ENCODE measurements at places on chromosomes 12 and 14. TPM values are rescaled to one million over a fixed set of nuclear protein-coding genes. Genes with fewer than 3 reads are reported as not detected.

DNA sequence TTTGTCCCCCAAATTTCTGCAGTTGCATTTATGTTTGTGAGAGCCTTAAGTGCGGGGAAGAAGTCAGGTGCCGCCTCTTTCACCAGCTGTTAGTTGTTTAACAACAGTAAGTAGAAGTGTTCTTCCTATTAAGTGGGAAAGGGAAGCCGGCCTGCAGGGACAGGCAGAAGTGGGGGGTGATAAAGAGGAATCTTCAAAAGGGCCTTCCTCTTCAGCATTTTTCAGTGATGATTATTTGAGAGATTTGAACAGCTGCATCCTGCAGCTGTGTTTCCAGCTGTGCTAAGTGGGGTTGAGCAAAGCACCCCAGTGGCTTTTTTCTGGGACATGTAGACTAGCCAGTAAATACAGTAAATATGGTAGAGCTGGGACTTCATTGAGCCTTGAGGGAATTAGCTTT lies 32.1 kb upstream of the SLC38A1 start:
- peaks cover 8% of the 10 kb centered on the region for H3K4me1 ChIP-seq
- no peak overlapping the region for H3K27ac ChIP-seq
- DNase-seq, result no peak
- H3K27me3 ChIP-seq, result no peaks in the 10 kb centered on the region
- no peaks in the 10 kb centered on the region for H3K36me3 ChIP-seq

GRCh38 chr12:125688223-125688622 lies 623.0 kb downstream of the AACS start:
- H3K27me3 ChIP-seq, result peaks cover 8% of the 10 kb centered on the region
- H3K36me3 ChIP-seq, result no peaks in the 10 kb centered on the region
- no peak for DNase-seq

DNA sequence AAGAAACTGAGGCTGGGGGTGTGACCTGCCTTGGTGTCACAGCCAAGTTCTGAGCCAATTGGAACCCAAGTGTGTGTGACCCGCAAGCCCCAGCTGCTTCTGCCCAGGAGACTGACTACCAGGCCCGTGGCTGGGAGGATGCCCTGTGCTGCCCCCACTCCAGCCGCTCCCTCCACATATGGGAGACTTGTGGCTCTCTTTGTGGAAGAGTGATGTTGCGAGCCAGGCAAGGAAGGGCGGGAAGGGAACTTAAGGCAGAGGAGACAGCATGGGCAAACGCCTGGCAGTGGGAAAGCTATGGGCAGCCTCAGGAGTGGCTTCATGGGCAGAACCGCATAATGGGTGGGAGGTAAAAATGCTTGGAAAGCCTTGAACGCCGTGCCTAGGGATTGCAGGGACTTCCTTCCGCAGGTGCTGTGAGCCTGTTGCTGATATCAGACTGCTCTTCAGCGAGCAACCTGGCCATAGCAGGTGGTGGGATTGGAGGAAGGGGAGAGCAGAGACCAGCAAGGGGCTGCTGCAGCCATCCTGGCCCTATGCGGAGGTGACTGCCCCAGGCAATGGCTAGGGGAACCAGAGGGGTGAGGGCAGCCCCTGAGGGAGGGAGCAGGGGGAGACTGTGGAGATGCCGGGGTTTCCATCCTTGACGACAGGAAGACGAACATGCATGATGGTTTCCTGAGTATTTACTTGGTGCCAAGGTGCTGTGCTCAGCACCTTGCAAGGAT lies 115.7 kb downstream of the LGMN start:
- no peaks in the 10 kb centered on the region for H3K27me3 ChIP-seq
- no peak overlapping the region for H3K4me3 ChIP-seq
- H3K36me3 ChIP-seq, result peaks cover 4% of the 10 kb centered on the region
- H3K27ac ChIP-seq, result no peak overlapping the region

DNA sequence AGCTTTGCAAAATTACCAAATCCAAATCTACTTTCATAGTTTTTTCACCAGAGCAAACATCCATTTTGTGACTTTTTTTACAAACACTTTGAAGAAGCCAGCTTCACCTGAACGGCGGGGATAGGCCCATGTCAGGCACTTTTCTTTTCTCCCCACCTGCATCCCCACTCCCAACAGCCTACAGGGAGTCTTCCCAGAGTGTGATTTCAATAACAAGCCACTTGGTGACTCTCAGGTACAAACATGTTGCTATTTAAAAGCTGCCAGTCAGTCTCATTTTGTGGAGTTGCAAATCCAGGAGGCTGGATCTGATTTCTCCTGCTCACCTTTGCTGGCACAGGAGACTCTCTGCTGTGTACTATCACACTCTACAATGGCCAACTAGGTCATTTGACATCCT lies 285.5 kb downstream of the KCNH5 start:
- H3K27ac ChIP-seq, result no peak overlapping the region
- H3K4me3 ChIP-seq, result no peak overlapping the region
- no peak for DNase-seq
- peaks cover 1% of the 10 kb centered on the region for H3K36me3 ChIP-seq
- peaks cover 2% of the 10 kb centered on the region for H3K27me3 ChIP-seq

RHEBL1 gene
- 15.2 TPM for total RNA-seq

DNA sequence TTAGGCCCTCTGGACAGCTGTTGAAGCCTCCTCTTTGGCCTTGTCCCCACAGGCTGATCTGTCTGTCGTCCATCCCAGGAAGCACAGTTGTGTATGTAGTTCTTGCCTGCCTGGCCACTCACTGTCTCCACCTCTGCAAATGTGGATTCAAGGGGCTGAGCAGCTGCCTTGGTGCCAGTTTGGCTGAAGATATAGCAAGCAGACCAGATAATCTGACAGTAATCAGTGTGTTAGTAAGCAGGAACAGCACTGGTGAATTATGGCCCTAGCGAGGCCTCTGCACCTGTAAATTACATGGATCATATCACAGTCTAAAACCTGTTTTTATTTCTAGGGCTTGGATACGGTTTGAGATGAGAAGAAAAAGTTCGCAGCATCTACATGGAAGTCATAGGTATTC lies 282.5 kb upstream of the NOS1 start:
- H3K27me3 ChIP-seq, result peaks cover 5% of the 10 kb centered on the region
- no peak for DNase-seq
- no peaks in the 10 kb centered on the region for H3K4me1 ChIP-seq
- no peak overlapping the region for H3K27ac ChIP-seq
- no peak overlapping the region for H3K4me3 ChIP-seq

DNA sequence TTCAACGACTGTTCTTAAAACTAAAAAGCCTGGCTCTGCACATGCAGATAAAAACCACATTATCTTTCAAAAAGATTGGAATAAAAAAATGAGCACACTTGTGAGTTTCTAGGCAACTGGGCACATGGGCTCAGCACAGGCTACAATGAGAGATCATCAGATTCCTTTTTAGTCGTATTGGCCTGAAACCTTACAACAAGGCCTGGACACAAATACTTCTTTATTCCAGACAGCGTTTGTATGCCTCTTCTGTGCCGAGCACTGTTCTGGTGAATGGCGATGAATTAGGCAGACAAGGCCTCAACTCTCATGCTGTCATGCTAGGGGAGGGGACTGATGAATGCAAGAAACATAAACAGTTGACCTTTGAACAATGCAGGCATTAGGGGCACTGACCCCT lies 463.0 kb downstream of the AACS start:
- no peak overlapping the region for H3K27ac ChIP-seq
- no peak overlapping the region for H3K4me3 ChIP-seq
- no peaks in the 10 kb centered on the region for H3K4me1 ChIP-seq

GPR137C gene
- total RNA-seq, result not detected

DNA sequence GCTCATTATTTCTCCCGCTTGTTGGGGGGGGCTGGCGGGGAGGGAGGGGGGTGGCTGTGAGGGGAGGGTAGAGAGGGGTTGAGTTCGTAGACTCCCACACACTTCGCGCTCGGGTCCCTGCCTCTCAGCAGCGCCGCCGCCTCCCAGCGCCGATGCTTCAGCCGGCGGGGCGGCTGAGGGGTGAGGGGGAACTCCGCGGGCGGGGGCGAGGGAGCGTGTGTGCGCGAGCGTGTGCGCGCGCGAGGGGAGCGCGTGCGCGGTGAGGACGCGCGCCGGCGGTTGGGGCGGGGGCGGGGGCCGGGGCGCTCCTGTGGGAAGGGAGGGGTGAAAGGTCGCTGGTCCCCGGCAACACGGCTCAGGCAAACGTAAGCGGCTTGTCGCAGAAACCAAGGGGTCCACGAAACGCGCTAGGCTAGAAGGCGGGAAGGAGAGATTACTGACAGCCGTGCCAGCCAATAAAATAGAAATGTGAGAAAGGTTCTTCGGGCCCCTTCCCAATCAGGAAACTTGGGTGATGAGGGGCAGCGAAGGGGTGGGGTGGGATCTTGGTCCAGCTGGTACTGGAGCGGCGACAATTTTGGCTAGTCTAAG lies 343 bp upstream of the NOVA1 start:
- no peak for DNase-seq
- peaks cover 3% of the 10 kb centered on the region for H3K36me3 ChIP-seq
- H3K27ac ChIP-seq, result no peak overlapping the region
- H3K27me3 ChIP-seq, result peaks cover 37% of the 10 kb centered on the region
- H3K4me3 ChIP-seq, result no peak overlapping the region

DNA sequence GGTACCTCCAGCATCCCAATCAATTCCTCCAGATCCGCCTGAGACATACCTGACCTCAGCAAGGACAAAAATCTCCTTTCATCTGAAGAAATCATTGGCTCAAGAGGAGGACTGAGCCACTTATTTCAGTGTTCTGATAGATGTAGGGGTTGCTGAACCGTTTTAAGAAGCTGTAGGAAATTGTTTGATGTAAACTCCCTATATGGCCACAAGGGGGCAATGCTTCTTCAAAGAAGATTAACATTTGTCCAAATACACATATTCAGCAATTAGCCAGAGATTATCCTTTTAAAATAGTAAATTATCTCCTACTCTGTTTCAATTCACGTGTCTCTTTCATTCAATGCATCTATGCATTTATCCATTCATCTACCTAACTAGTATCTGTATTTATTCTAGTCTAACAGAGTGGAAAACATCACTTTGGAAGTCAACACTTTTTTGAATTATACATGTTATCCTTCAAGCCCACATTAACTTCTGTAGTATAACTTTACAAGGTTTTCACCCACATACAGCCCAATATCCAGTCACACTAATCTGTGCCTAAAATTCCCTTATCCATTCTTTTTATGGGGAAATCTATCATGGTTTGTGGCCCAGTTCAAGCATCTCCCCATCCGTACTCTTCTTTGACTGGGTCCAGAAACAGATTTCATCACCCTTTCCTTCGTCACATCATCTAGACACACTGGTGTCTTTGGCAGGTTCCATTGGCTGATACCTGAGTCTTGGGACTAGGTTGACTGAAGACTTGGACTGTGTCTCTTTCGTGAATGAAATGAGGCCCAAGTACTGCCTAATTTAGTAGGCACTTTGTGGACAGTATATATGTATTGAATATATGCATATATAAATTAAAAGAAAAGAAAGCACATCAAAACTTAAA lies 411.0 kb upstream of the OR4E1 start:
- H3K27me3 ChIP-seq, result no peaks in the 10 kb centered on the region
- peak; percentile 31 for DNase-seq
- peaks cover 25% of the 10 kb centered on the region for H3K4me1 ChIP-seq

DNA sequence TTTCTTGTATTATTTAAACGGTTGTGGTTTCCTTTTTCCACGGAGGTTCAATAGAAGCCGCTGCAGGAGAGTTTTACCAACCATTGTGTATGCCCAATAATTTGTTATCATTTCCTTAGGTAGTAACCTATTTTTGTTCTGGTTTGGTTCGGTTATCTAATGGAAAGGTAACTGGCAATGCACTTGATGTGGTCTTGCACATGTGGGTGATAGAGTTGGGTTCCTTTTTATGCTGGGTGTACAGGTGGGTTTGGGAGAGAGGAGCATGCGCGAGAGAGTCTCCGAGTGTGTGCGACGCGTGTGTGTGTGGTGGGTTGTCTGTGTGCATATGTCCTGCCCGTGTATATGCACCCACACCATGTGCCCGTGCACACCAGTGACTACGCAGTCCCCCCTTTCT lies 102.7 kb upstream of the FKBP4 start:
- H3K27ac ChIP-seq, result peak overlapping the region; percentile 79
- H3K36me3 ChIP-seq, result no peaks in the 10 kb centered on the region
- H3K4me1 ChIP-seq, result peaks cover 25% of the 10 kb centered on the region
- H3K27me3 ChIP-seq, result peaks cover 6% of the 10 kb centered on the region
- peak overlapping the region; percentile 79 for H3K4me3 ChIP-seq

DNA sequence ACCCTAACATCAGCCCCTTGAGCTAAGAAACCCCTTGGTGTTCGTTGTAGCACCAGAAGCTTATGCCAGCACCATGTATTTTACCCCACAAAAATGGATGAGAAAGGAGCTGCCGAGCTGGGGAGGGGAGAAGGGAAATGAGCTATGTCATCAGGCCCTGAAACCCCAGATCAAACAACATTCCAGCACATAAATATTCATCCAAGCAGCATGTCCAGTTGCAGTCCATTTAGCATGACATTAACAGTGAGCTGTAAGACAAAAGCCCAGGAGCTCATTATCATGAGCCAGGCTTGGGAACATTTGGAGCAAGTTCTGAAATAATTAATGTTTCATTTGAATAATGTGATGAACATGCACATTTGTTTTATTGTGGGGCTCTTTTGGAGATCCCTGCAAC lies 630.1 kb upstream of the TMEM132C start:
- no peak overlapping the region for H3K27ac ChIP-seq
- H3K4me3 ChIP-seq, result no peak overlapping the region
- H3K36me3 ChIP-seq, result no peaks in the 10 kb centered on the region
- no peak for DNase-seq
- peaks cover 3% of the 10 kb centered on the region for H3K27me3 ChIP-seq

LRRIQ1 gene
- total RNA-seq, result not detected

PIWIL1 gene
- total RNA-seq, result not detected

DNA sequence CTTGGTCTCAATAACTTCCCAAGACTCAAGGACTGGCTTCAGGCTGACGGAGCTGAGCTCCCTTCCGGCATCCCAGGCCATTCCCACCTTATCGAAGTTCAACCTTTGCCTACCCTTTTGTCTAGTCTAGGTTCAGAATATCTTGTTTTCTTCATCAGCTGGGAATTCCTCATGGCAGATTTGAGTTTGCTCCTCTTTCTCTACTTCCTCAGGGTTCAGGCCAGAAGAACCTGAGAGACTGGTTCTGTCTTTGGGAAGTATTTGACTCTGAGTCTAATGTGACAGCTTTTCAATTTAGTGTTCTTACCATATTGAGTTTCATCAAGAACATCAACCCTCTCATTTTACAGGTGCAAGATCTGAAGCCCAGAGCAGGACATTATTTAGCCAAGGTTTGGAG lies 2.1 kb downstream of the BIN2 start:
- no peaks in the 10 kb centered on the region for H3K27me3 ChIP-seq
- H3K27ac ChIP-seq, result peak overlapping the region; percentile 99

APOF gene
- not detected for total RNA-seq

GRCh38 chr14:68694516-68695235 lies 98.2 kb downstream of the ZFP36L1 start:
- no peaks in the 10 kb centered on the region for H3K27me3 ChIP-seq
- H3K27ac ChIP-seq, result no peak overlapping the region
- no peak overlapping the region for H3K4me3 ChIP-seq
- DNase-seq, result no peak
- H3K4me1 ChIP-seq, result peaks cover 7% of the 10 kb centered on the region
- H3K36me3 ChIP-seq, result no peaks in the 10 kb centered on the region

- peak; percentile 3 for DNase-seq
- peaks cover 48% of the 10 kb centered on the region for H3K27me3 ChIP-seq
- no peaks in the 10 kb centered on the region for H3K36me3 ChIP-seq
- H3K4me3 ChIP-seq, result no peak overlapping the region
These were observed 413 bp upstream of the ALX1 start for GRCh38 chr12:85279449-85280164.
